ENCODE measurements at places on chromosomes 13 and 19. TPM values are rescaled to one million over a fixed set of nuclear protein-coding genes. Genes with fewer than 3 reads are reported as not detected.

DNA sequence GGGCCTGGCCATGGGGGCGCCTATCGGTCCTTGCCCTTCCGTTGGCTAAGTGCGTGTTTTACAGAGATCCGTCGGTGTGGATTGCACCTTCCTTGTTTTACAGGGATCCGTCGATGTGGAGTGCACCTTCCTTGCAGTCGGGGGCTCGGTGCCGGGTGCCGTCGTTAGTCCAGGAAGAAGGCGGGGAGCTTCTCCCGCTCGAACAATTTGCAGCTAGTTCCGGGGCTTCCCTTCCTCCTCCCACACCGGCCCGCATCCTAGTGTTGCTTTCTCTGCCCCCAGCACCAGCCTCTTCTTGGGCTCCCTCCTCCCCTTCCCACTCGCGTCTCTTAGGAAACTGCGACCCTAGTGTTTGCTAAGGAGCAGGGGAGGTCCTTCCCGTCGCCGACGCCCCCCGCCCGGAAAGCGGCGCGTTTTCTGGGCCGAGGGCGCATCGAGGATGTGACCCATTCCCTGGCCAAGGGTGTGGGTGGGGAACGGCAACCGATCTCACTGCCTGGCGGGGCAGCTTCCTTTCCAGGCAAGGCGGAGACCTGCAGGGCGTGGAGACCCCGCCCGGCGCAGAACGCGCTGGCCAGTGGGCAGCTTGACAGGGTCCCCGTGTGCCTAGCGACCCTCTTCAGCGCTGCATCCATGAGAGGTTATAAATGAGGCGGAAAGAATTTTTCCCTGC, 75.7 kb upstream of the ZNF91 start:
- ATAC-seq: no peak

NAPSA gene
- total RNA-seq: not detected

NANOS2 gene
- not detected for total RNA-seq

- peak; percentile 84 for ATAC-seq
Measured at GRCh38 chr19:41353466-41354342, at the start of gene TGFB1. Gene TGFB1 (minus strand): TSS chr19:41353922. CDS start chr19:41353044, 878 bp downstream.

DNA sequence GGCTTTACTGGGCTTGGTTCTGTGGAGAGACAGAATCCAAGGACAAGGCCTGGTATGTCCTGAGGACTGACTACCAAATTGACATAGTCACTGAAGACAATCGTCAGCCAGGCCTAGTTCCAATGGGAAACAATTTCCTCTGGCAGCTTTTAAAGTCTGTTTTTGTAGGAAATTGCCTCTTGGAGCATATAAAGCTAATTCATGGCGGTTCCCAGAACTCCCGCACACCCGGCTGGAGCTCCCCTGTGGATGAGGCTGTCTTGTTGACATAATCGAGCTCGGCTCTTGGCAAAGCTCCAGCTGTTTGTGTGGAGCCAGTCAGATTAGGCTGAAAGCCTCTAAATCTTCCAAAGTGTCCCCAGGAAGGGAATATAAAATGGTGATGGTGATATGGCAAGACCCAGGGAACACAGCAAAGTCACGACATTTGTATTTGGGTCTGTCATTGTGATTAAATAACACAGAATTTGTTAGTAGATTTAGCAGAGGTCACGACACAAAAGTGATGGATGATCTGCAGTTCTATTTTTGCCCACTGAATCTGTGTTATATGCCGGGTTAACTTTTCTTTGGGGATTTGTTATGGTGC, 395.0 kb downstream of the PCDH9 start:
- ATAC-seq: peak; percentile 27

GRCh38 chr13:112815871-112816270, 126.0 kb downstream of the ATP11A start:
- no peak for ATAC-seq

- ATAC-seq: no peak
Measured at GRCh38 chr13:95023405-95023804, 277.8 kb downstream of the ABCC4 start.

- no peak for ATAC-seq
Measured at GRCh38 chr19:48883726-48884125, 11.5 kb downstream of the PPP1R15A start.

LHB gene
- not detected for total RNA-seq

POLR2E gene
- 125 TPM for total RNA-seq

DNA sequence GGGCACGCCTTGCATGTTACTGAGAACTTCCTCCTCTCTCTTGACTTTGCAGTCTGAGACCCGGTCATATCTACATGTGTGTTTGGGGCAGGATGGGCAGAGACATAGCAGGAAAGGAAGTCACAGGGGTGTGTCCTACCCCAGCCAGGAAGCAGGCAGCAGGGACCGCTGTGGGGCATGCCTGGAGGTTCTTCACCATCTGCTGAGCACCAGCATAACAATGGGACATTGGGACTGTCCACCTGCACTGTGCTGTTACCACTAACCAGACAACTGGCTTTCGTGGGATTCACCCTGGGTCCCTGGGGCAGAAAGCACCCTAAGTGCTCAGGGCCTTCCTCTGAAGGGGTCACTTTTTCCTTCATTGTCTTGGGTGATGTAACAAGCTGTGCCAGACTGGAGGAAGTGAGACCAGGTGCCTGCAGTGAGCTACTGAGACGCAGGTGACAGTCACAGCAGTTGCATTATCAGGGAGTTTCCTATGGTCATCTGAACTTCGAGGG, 2.6 kb upstream of the HAUS5 start:
- ATAC-seq: no peak

ARL11 gene
- total RNA-seq: 0.94 TPM

PDX1 gene
- not detected for total RNA-seq

DNA sequence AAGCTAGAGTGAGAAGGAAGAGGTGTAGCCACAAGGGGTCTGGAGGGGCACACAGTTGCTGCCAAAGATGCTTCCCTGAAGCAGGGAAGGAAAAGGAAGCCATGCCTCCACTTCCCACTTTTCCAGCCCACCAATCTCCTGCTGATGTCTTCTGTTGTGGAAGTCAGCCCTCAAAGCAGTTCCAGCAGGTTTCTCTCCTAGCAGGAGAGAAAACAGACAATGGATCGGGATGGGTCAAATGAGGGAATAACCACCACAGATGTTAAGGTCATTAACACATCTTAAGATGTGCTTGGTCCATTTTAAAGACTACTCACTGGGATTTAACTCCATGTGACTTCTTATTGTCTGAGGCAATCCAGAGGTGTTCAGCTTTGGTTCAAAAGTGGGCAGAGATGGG, 284.1 kb upstream of the SOX21 start:
- no peak for ATAC-seq

GRCh38 chr13:39740761-39741160, 85.3 kb downstream of the COG6 start:
- no peak for ATAC-seq

USHBP1 gene
- 9.6 TPM for total RNA-seq

- ATAC-seq: peak; percentile 63
Measured at GRCh38 chr13:30679483-30680330, 55.6 kb upstream of the ALOX5AP start.

DCT gene
- total RNA-seq: 0.27 TPM

MTUS2 gene
- 36.7 TPM for total RNA-seq

PALM gene
- total RNA-seq: 111 TPM

DNA sequence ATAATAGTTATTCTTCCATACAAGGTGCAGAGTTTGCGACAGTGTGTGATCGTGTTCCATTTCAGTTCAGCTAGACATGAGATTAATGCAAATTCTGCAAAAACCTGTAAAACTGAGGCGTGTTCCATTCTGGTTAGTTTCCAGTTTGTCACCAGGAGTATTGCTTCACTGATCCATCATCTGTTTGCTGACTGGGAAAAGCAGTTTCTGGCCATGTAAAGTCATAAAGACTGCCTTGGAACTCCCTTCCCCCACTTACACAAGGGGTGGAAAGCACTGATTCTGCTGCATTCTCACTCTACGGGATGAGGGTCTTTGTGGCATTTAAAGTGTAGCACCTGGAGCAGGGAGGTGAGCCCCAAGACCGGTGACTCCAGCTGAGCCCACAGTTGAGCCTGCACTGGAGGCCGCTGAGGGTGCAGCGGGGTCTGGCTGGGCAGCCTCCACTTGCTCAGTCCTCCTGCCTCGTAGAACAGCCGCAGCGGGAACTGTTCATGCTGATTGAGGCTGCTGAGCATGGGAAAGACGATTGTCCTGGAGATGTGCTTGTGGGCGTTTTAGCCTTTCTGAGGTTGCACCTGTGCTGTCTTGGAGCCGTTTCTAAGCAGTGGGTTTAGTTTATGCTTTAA, 2.0 kb downstream of the ZNF57 start:
- ATAC-seq: no peak

DNA sequence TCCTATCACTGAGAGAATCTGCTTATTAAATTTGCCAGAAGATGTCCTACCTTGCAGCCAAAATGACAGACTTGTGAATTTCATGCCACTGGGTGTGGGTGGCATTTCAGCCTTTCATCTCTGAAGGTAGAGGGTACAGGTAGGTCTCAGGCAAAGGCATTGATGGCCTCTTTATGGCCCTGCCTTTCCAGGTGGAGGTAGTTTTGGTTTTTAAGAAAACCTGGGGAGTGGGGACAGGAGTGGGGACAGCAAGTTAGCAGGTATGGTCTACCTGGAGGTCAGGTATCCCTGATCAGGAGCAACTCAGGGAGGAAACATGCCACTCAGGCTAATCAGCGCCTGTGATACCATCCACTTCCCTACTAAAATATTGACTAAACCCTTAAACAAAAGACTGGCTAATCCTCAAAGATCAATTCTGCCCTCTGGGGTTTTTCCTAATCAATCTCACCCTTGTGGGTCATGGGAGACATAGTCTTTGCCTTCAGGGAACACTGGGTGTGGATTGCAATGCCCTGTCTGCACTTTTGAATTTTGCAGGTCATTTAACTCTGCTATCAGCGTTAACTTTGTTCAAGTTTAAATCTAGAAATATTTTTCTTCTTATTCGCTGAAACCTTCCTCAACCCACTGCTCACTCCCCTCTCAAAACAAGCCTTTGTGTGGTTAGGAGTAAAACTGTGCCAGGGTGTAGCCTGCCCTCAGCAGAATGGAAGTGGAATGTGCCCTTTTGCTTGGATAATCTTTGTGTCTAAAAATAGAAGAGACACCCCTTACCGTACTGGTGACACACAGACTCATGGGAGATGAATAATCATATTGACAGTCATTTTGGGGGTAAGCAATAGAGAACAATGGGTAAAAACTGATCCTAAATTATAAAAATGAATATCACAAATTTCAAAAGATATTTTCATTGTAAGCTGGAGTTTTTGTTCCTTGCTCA, 233.7 kb downstream of the COG6 start:
- ATAC-seq: no peak

DNA sequence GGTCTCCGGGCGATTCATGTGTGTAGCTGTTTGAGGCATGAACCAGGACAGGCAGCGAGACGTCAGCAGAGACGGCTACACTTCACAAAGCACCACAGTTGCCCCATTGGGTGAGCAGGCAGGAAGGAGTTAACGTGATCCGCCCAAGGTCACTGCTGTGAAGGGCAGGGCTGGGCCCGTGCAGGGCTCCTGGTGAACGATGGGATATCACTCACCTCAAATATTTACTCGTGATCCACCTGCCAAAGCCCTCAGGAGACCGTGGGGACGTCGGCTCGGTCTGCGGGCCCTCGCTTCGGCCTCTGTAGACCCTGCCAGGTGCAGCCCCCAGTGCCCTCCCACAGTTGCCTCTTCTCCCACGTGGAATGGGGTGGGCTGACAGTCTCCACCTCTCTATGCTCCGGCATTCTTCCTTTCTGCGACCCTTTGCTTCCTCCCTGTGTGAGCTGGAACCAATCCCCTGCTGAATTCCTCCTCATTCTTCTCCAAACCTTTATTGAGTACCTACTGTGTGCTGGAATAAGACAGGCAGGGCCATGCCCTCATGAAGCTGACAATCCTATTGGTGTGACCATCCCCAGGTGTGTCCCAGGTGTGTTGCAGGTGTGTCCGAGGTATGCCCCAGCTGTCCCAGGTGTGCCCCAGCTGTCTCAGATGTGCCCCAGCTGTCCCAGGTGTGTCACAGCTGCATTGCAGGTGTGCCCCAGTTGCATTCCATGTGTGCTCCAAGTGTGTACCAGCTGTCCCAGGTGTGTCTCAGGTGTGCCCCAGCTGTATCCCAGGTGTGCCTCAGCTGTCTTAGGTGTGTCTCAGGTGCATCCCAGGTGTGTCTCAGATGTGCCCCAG, 2.0 kb upstream of the GRK1 start:
- no peak for ATAC-seq

HDGFL2 gene
- total RNA-seq: 37.6 TPM

CBY2 gene
- total RNA-seq: not detected

DNA sequence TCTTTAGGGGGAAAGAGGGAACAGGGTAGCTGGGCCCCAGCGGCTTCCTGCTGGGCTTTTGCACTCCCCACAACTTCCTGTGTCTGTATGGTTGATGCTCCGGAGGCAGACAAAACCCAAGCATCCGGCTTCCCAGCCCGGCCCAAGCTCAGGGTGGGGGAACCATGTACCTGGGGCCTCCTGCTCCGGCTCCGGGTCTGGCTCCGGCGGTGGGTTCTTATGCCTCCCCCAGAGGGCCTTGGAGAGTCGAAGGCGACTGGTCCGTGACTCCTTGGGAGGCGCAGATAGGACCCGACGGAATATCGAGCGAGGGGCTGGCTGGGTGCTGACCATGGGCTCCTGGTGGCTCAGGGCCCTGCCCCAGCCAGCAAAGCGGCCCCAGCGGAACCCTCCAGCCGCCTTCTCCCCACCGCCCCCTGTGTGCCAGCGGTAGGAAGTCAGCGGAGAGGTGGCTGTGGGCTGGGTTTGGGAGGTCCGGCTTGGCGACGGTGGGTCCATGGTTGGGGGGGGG, 428 bp downstream of the RASAL3 start:
- ATAC-seq: no peak

- no peak for ATAC-seq
Measured at GRCh38 chr13:77325371-77325980, 1.4 kb downstream of the MYCBP2 start.

DNA sequence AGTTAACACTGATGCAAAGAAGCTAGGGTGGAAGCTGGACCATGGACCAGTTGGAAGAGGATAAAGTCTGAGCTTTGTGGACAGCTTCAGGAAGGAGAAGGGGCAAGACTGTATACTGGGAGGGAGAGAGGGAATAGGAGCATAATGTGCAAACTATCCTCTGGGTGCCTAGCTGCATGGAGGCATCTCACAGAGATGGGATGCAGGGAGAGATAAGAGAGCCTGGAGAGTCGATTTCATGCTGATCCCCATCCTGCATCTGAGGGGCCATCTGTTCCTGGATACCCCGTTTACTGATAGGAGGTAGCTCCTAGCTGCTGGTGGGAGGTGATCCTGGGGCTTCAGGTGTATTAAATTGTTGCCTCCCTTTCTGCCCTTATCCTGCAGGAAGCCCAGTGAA, 8.8 kb downstream of the CYP4F3 start:
- ATAC-seq: no peak

- ATAC-seq: no peak
Measured at GRCh38 chr13:100520936-100521850, 67.4 kb downstream of the GGACT start.

Measured in gastroesophageal sphincter (tissue), 4 donors.